ENCODE measurements at places on chromosomes 11 and 22.

- no peak for DNase-seq
These were observed 1025.1 kb downstream of the BRD1 start for GRCh38 chr22:48802576-48802975.

- DNase-seq: no peak
These were observed 83.0 kb downstream of the MYO7A start for GRCh38 chr11:77211040-77211451.

DNA sequence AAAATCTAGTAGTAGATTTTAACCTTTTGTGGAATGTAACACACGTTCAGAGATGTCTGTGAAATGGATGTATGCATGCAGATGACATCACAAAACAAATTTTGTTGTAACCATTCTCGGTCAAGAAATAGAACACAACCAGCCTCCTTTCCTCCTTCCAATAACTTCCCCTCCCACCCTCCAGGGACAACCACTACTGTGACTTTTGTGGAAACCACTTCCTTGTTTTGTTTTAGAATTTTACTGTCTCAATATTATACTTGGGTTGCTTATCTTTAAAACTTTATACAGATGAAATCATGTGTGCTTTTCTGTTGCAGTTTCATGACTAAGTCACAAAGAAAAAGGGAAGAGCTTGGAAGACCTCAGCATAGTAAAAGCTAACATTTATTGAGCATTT is 189.4 kb upstream of the NCAM1 start:
- no peak for DNase-seq

- DNase-seq: no peak
These were observed 16.2 kb upstream of the NNMT start for GRCh38 chr11:114279792-114280546.

- DNase-seq: no peak
These were observed 76.2 kb downstream of the ARHGAP32 start for GRCh38 chr11:129115652-129116586.

- no peak for DNase-seq
These were observed 1679.3 kb downstream of the LRRC4C start for GRCh38 chr11:39780131-39780530.
